ENCODE measurements at places on chromosomes 1 and 21.

DNA sequence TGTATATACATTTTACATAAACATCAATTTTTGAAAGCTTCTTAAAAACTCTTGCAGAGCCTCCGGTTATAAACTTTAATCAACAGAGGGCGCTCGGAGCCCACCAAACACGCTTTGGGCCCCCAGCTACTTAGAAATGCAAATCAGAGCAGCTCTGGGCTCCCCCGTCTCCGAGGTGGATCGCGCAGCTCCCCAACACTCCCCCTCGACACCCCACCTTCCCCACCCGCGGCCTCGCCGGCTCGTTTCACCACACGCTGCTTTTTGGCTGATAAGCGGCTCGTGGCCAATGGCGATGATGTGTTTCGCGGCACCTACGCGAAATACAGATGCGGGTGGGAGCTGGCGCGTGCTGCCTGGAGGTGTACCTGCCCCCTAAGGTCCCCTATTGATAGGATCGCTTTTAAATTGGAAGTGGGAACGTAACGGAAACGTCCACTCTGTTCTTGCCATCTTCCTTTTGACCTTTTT lies 1.7 kb upstream of the KIF26B start:
- DNase-seq: peak; percentile 51

GRCh38 chr1:154193821-154194220 lies 1.9 kb upstream of the TPM3 start:
- DNase-seq: no peak

GRCh38 chr1:193406901-193407300 lies 220.5 kb upstream of the B3GALT2 start:
- no peak for DNase-seq

DNA sequence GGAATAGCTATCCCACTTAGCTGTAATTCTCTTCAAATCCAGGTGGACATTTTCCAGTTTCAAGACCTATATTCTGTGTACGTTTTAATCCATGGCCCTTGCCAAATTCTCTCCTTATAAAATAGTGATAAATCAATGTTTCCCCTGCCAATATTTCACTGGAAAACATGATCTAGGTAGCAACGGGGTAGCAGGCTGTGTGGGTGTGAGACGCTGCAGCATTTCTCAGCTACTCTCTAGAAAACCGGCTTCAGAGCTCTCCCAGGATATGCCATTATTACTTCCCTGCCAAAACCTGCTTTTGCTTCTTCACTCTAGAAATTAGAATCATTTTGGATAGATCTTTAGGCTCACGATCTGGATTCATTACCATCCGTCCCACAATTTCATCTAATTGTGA lies 82.1 kb upstream of the SIPA1L2 start:
- no peak for DNase-seq

GRCh38 chr21:22763442-22763841 lies 1765.2 kb downstream of the NCAM2 start:
- DNase-seq: no peak

- DNase-seq: no peak
Measured at GRCh38 chr21:28473530-28474220, 519.0 kb downstream of the LTN1 start.

GRCh38 chr1:179770887-179771502 lies 27.9 kb downstream of the FAM163A start:
- DNase-seq: no peak

GRCh38 chr1:59775480-59775879 lies 39.3 kb upstream of the HOOK1 start:
- no peak for DNase-seq

GRCh38 chr1:68107771-68108170 lies 57.3 kb upstream of the DIRAS3 start:
- no peak for DNase-seq

- DNase-seq: no peak
Measured at GRCh38 chr1:51009381-51009780, 39.3 kb downstream of the CDKN2C start.

DNA sequence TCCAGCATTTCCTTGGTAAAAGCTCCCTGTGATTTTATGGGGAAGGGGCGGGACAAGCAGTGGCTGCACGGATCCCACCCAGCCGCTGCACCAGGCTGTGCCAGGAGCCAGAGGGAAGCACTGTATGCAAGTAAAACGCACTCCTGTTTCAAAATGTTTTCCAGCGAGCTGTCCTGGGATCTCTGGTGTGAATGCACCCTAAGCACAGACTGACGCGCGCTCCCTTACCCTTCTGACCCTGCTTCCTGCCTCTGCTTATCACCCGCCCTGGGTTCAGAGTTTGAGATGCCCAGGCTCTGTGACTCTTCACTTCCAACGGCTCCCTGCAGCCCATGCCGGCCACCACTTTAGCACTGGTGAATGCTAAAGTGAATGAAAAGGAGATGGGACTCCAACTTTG lies 131.2 kb downstream of the RHOU start:
- DNase-seq: no peak

DNA sequence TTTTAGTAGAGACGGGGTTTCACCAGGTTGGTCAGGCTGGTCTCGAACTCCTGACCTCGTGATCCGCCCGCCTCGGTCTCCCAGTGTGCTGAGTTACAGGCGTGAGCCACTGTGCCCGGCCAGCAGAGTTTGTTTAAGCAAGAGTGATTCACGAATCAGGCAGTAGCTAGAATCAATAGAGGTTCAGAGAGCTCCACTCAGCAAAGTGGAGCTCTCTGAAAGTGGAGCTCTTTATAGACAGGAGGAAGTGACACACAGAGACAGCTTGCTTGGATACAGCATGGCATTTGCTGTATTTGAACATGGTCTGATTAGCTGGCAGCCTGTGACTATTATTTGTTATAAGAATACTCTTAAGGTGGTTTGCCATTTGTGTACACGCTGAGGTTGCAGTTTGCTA lies 27.1 kb upstream of the CD34 start:
- DNase-seq: no peak

All from stimulated activated CD8-positive, alpha-beta memory T cell treated with anti-CD3 and anti-CD28 coated beads, Interleukin-4, amount 100 ng/mL, for 4 hours (primary cell).